HepG2 (cell line): ENCODE measurements at places on chromosomes 12 and 14. TPM values are rescaled to one million over a fixed set of nuclear protein-coding genes. Genes with fewer than 3 reads are reported as not detected.

LRRC9 gene
- polyA plus RNA-seq = 0.08 and 0.21 TPM in 2 replicates

PIWIL1 gene
- polyA plus RNA-seq = not detected in 2 replicates

INHBC gene
- 12.7 and 13.8 TPM in 2 replicates for polyA plus RNA-seq

DNA sequence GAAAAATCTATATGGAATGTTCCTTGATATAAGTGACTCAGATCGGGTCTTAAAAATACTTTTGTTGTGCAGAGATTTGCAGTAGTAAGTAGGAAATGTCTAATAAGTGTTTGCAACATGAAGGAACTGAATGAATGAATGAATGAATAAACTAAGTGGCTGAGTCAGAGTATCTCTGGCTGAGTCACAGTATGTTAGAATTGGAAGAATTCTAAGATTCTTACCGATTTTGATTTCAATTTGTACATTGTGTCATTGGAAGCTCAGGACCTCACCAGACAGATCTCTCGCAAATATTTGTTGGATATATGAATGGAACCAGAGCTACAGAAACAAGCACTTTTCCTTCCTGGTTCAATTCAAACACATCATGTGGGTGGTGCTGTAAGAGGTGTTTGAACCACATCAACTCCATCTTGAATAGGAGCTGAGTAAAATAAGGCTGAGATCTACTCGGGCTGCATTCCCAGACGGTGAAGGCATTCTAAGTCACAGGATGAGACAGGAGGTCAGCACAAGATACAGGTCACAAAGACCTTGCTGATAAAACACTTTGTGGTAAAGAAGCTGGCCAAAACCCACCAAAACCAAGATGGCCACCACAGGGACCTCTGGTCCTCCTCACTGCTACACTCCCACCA lies 123.9 kb upstream of the FOXN3 start:
- no peak for DNase-seq

KRT75 gene
- polyA plus RNA-seq = not detected in 2 replicates

DNA sequence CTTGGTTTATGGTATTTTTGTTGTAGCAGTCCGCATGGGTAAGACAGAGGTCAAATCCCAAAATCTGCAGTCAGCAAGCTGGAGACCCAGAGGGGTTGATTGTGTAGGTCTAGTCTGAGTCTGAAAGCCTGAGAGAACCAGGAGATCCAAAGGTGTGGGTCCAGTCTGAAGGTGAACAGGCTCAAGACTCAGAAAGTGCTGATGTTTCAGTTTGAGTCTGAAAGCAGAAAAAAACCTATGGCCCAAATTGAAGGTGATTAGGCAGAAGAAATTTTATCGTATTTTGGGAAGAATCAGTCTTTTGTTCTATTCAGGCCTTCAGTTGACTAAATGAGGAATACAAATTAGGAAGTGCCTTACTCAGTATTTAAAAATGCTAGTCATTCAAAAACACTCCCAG lies 807.8 kb upstream of the FOXG1 start:
- no peak for DNase-seq

DNA sequence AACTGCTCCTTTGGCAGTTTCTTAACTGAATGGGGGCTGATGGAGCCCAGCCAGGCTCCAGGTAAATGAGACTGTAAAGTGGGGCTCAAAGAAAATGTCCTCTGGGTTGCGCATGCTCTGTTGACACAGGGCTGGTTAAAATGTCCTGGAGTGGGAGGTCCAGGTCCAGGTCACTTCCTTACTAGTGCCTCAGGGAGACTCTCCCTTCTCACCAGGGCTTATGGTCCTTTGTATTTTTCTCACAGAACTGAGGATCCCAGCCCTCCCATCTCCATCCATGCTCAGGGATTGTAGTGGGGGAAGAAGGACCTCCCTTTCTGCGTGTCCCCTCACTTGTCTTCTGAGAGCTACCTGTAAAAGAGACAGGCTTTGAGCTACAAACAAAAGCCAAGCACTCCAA lies 77.5 kb downstream of the SSPN start:
- no peak for DNase-seq

DNA sequence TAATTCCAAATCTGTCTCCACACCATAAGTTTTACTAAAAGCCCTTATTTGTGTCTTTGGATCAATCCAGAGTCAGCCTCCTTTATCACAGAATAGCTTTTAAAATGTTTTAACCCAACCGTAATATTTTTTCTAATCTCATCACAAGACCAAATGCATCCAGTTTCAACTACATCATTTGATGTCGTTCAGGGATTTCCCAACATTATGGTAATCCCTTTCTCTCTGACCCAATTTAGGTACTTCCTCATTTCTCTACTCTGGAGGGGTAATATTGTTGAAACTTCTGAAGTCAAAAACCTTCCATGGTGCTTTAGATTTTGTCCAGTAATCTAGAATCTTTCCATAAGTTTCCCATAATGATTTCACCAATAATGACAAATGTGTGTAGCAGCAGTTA lies 596.8 kb downstream of the SOX5 start:
- DNase-seq = no peak

COQ6 gene
- polyA plus RNA-seq = 33.1 and 34.7 TPM in 2 replicates

- DNase-seq = no peak
Observed at GRCh38 chr14:22152161-22152870, 436.7 kb downstream of the DAD1 start.

DNA sequence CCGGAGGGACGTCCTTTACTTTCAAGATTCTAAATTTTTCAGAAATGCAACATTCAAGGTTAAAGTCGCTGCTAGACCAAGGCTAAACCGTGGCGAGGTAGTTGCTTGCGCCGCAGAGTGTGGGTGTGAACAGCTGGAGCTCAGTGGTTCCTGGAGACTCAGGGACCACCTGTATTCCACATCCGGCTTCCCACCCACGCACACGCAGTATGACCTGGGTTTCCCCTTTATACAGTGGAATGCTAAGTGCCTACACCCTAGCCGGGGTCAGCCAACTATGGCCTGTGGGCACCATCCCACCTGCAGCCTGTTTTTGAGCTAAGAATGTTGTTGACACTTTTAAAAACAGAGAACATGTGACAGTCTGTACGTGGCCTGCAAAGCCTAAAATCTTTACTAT lies 42.9 kb upstream of the TESC start:
- DNase-seq = no peak

KIF5A gene
- 10.3 and 11.9 TPM in 2 replicates for polyA plus RNA-seq

CLEC1B gene
- polyA plus RNA-seq = not detected in 2 replicates

- DNase-seq = no peak
Observed at GRCh38 chr14:51596488-51597117, 55.1 kb upstream of the FRMD6 start.

DNA sequence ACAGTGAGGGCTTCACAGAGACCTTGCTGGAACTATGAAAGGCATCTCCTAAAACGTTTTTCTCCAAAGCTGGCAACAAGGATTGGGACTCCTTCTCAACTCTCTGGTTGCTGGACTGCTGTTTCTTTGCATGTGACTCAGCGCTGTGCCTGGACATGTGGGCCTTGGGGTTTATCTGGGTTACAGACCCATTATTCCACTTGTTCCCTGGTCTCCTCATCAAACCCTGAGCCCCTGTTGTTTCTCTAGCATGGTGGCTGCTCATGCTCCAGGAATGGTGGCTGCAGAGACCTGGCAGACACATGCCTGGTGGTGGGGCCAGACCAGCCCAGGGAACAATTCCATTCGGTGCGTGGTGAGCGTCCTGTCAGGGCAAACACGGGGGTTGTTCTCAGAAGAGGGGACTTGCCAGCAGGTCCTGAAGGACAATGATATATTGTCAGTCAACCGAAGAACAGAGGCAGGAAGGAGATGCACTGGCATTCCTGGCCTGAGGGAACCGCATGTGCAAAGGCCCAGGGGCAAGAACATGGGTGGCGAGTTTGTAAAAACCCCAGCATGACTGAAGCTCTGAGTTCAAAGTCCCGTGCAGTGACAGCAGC lies 320.1 kb upstream of the RTL1 start:
- no peak for DNase-seq

ANAPC7 gene
- polyA plus RNA-seq = 31.5 and 40.0 TPM in 2 replicates

- no peak for DNase-seq
Observed at GRCh38 chr14:105015905-105016304, 5.0 kb downstream of the CDCA4 start.

GRCh38 chr12:93664573-93665138 lies 12.5 kb upstream of the CRADD start:
- peak; percentile 8 for DNase-seq

- DNase-seq = no peak
Observed at GRCh38 chr14:97113339-97113738, 316.2 kb downstream of the VRK1 start.

SYT10 gene
- polyA plus RNA-seq = not detected in 2 replicates

DNA sequence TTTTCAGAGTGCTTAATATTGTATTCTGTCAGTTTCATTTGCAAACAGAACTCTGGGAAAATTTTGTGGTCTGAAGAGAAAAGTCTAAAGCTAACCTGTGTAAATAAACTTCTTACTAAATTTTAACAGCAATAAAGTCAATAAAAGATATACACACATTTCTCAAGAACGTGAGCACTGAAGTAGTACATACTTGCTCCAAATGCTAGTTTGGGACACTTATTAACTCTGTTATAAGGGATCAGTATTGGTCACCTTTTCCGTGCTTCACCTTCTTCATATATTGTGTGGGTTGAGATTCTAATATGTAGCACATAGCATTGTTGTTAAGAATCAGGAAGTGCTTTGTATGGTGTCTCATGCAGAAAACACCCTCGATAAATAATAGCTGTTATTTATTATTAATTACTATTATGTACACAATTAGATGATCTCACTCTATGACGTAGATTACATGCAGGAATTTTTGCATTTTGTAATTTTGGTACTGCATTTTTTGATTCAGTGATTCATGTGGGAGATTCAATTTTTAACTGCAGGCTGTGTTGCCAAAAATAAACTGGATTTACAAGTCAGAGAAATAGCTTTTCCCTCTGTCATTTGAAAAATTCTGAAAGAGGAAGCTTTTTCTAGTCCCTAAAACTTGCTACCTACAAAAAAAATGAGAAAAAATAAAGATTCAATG lies 300.9 kb downstream of the ACSS3 start:
- no peak for DNase-seq

OTX2 gene
- not detected in 2 replicates for polyA plus RNA-seq

SMCO2 gene
- polyA plus RNA-seq = 0.15 and 0.35 TPM in 2 replicates

- DNase-seq = peak; percentile 54
Observed at GRCh38 chr14:67704484-67705089, 2.9 kb downstream of the RDH12 start.

DNA sequence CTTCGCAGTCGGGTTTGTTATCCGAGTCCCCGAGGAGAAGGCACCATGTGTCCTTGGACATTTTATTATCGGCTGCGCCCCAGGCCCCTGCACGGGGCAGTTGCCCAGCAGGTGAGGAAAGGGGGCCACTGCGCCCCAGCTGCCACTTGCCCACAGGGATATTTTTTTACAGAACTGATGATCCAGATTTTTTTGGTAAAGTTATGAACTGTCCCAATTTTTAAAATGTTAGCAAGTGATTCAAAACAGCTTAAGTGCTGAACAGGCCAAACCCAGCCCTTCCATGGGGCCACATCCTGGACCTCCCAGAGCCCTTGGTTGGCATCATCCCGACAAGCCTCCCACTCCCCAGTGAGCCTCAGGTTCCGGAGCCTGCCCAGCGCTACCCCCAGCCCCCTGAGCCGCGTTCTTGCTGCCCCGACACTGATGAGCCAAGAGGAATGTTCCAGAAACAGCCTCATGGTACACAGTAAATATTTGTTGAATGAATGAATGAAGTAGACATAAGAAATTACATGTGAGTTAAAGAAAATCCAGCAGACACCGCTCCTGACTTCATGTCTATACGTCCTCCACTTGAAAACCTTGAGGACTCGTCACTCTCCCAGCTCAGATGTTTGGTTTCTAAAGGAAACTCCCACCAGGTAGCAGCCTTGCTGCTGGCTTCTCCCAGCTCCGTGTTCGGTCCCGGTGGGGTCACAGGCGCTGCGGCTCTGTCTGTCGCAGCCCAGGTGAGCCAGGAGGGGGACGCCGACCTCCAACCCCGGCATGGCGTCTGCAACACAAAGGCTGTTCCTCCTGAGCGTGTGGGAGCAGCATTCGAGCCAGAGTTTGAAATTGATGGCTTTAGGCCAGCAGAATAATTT lies 88.5 kb downstream of the ADGRD1 start:
- DNase-seq = no peak

GRCh38 chr12:127429551-127430285 lies 837.3 kb upstream of the TMEM132C start:
- no peak for DNase-seq

GRCh38 chr14:96962337-96962736 lies 165.2 kb downstream of the VRK1 start:
- DNase-seq = no peak

DNA sequence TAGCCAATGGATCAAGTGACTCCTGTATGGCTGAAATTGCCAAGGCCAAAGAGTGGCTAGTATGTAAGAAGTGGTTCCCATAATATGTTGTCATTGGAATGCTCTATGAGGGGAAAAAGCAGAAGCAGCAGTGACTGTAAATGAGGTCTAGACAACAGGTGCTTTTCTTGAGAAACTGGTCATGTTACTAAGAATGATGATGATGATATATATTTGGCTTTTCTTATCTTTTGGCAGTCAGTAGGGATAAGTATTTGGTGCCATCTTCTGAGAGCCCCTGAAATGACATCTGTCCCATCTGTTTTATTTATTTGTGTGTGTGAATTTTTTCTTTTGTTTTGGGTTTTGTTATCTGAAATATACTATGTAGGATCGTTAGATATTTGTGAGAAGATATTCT lies 141.7 kb downstream of the SYT1 start:
- no peak for DNase-seq

DNA sequence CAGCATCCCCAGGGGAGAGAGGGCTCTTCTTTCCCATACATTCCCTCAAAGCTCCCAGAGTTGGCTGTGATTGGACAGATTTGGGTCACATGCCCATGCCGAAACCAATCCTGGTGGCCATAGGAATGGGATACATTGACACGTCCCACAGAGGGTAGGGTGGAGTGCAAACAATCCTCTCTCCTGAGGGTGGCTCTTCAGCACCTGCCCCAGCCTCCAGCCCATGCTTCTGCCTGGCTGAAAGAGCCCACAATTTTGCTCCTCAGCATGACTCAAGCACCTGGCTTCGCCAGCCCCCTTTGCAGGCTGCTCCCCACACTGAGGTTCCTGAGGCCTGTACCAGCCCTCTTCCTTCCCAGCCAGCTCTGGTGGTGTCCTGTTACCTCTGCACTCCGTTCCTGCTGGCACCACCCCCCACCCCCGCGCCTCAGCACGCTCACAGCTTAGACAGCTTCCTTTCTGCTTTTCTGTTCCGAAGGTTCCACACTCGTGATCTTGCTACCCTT lies 71.7 kb downstream of the CCDC92 start:
- no peak for DNase-seq

GPD1 gene
- 3.7 and 7.2 TPM in 2 replicates for polyA plus RNA-seq

GRCh38 chr14:38122241-38122640 lies 85.5 kb upstream of the SSTR1 start:
- no peak for DNase-seq

DNA sequence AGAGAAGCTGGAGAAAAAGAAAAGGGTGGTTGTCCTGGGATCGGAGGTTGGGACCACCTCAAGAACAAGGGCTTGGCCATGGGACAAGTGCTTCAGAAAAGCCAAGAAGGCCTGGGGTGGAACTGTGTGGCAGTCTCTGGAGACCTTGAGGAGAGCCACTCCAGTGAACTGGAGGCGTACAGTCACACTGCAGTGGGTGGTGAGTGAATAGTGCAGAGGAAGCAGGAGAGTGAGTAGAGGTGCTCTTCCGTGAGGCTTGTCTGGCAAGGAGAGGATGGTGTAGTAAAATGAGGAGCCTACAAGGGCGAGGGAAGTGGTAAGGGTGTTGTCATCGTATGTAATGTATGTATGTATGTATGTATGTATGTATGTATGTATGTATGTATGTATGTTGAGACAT lies 20.9 kb downstream of the RASSF3 start:
- DNase-seq = no peak

P2RX2 gene
- not detected in 2 replicates for polyA plus RNA-seq

- DNase-seq = no peak
Observed at GRCh38 chr14:96304956-96305355, 48.9 kb downstream of the BDKRB1 start.
